ENCODE measurements at places on chromosomes 12 and 14.

GRCh38 chr14:24197056-24197450, 1.8 kb upstream of the TM9SF1 start:
- no peak for DNase-seq

DNA sequence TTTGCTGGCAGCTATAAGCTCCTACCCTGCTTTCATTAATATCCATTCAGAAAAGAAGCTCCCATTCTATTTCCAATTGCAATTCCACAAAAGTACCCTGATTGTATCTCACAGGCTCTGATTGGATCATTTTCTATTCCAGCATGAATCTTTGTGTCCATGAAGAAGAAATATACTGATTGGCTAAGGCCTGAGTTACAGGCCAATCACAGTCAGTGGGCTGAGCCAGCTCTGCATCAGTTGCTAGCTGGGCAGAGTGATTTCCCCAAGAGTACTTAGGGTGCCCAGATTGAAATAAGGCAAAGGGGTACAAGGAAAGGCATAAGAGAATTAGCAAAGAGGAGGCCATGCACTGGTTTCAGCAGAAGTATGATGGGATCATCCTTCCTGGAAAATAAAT, 14.4 kb downstream of the ART4 start:
- no peak for DNase-seq

- DNase-seq, result no peak
Observed at GRCh38 chr14:20551606-20552005, 9.2 kb downstream of the RNASE9 start.

DNA sequence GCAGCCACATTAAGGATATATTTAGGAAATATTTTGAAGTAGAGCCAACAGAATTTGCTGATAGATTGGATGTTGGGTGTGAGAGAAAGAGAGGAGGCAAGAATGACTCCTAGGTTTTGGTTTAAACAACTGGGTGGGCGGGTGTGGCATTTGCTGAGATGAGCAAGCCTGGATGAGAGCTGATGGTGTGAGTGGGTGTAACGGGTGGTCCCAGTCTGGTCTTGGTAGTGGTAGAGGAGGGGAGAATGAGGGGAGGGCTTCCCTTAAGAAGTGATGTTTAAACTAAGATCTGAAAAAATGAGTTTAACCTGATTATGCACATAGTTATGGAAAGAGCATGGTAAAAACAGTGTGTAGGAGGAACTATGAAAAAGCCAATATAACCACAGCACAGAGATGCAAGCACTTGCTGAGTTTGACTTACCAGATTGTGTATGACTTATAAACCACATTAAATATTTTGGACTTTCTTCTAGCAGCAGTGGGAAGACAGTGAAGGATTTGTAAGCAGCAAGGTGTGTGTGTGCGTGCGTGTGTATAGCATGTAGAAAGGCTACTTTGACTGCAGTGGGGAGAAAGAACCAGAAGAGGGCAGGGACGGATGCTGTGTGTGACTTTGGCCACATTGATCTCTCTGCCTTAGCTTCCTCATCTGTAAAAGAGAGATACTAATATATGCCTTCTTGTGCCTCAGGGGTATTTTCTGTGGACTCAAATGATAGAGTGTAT, 139.7 kb downstream of the PRIMA1 start:
- no peak for DNase-seq

- no peak for DNase-seq
Observed at GRCh38 chr14:53879022-53879686, 77.5 kb downstream of the BMP4 start.

DNA sequence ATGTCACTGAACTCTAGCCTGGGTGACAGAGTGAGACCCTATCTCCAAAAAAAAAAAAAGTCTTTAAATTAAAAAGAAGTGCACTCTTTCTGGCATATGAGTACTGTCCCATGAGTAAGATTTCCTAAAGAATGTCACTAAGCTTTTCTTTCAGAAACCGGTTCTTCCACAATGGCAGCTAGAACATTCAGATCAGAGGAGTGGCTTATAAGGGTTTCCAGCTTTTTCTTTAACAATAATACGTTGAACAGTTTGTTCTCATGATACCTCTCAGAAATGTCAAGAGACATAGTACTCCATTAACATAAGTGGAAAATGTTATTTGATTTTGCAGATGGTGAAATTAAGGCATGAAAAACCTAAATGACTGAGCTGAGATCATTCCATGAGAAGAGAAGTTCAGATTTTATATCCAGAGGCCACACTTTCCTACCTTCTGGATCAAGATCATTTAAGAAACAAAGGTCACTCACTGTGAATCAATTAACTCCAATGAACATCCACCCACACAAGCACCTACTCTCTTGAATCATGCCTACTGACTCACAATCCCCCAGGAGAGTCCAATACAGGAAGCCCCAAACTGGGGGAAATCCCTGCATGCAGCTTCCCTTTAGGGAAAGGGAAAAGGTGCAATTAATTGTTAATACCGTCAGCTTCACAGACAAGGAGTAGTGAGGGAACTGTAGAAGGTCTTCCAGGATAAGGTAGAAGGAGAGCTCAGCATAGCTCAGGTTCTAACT, 86.9 kb downstream of the SPTSSA start:
- DNase-seq, result no peak

DNA sequence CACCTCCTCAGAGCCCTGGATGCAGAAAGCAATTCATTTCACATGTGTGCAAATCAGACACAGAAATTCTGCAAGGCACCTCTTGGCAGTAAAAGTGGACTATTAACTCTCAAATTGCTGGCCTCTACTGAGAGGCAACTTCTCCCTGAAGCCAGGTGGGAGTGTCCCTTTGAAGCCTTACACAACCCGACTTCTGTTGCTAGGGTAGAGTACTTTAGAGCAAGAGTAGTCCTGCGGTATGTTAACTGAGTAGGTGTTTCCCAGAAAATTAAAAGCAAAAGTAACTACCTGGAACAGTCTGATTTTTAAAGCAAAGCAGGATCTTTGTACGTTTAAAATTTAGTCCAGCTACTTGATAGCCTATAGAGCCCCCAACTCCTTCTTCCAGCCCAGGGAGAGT, 483.4 kb downstream of the DIO2 start:
- no peak for DNase-seq

DNA sequence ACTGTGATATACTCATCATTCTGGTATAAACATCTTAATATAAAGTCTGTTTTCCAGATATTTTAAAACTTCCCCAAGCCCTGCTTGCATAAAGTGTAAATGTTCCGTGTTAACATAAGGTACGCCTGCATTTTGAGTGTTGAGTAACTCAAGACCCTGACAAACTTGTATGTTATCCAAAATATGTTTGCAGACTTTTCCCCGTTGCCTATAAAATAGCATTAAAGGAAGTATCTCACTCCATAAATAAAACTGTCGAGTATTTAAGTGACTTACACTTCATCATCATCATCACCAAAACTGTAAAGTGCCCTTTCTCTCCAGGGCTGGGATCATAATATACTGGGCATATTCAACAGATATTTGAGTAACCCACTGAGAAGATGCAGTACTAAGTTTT, 64.6 kb upstream of the TSPAN8 start:
- DNase-seq, result no peak

GRCh38 chr14:61185534-61185933, 95.6 kb downstream of the TMEM30B start:
- no peak for DNase-seq

GRCh38 chr14:33127531-33127930, 188.9 kb downstream of the NPAS3 start:
- no peak for DNase-seq

DNA sequence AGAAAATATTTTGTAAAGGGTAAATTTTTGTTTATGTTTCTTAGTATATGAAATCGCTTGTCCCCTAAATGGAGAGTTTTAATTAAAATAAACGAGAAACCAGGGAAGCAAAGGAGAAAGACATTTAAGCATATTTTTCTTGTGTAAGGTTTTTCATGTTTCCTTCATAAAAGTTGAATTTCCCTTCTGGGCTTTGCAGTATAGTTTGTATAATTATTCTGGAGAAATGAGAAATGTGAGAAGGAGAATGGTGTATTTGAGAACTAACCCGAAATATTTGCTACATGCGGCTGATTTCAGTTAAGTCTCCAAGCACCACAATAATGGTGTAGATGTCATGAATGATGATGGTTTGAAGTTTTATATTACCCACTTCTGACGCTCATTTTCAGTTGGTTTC, 307.7 kb upstream of the SEL1L start:
- DNase-seq, result no peak

DNA sequence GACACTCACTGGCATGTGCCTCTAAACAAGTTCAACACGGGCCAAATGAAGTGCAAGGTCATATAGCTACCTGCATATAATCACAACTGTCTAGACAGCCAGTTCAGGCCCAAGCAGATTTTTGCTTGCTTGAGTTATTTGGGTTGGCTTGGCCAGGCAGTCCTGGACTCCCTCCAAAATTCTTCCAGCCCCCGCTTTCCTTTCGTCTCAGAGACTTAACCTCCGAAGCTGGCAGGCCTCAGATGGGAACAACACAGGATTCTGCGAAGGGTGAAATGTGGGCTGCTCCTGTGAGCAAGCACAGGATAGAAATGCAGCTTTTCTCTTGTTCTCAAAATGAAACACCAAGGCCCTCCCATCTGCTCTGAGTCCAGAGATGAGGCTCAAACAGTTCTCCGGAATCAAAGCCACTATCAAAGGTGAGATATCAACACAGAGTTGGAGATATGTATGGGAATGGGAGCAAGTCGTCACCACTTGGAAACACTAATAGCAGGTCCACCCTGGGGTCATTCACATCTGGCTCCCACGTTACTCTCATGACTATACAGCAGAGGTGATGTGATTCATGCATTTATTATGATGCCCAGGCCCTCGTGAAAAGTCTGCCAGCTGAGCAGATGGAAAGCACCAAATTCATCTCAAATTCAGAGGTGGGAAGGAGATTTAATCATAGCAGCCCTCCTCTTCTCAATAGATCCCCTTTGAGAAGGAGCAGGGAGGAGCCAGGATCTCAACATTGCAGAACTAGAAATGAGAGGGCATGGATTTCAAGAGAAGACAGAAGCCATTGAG, 389.8 kb downstream of the NUAK1 start:
- no peak for DNase-seq

DNA sequence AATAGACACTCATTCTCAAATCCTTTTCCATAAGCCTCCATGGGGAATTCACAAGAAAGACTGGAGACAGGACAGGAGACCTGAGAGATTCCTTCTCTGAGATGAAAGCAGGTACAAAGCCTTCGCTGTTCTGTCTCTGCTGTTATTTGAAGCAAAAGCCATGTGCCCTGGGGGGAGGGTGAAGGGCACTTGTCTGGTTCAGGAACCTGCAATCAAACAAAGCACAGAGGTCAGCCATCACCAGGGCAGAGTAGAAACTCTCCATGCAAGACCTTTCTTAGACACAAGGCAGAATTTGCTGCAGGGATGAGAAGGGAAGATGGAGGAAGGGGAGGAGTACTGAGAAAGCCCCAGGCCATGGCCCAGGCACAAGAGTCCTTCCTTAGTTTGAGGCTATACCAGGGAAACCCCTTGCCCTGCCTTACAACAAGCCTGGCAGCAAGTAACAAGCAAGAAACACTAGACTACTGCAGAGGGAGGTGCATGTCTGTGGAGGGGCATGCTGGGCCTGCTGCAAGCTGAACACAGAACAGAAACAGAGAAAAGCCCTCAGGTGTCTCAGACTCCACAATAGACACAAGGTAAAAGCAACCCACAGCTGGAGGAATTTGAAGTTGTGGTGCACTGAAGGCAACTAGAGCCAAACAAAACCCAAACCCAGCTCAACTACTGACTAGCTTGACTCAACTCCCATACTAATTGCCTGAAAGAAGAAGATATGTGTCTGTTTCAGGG, 7.8 kb upstream of the ART4 start:
- DNase-seq, result no peak

- DNase-seq, result no peak
Observed at GRCh38 chr12:10301103-10301502, 6.6 kb upstream of the KLRD1 start.

DNA sequence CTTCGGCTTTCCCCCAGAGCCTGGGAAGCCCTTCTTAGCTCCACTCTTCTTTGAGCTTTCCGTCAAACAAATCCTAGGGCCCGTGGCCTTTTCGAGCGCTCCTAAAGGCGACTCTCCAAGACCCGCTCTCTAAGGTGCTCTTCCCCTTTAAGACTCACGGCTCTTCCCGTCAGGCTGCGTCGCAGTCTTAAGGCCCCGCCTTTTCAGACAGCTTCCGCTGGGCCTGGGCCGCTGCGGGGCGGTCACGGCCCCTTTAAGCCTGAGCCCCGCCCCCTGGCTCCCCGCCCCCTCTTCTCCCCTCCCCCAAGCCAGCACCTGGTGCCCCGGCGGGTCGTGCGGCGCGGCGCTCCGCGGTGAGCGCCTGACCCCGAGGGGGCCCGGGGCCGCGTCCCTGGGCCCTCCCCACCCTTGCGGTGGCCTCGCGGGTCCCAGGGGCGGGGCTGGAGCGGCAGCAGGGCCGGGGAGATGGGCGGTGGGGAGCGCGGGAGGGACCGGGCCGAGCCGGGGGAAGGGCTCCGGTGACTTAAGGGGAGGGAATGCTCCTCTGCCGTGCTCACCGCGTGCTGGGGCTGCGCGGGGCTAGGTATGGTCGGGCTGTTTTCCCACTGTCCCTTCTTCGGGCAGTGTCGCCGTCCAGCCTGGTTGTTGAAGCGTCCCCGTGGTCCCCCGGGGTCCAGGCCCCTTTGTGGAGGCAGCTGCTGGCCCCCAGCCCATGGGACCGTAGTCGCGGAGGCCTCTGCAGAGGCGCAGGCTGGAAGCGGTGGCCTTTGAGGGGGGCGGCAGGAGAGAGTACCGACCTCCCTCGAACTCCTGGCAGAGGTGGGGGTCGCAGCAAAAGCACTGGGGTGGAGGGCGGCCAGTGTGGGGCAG, at the start of gene PEX5:
TSS of gene PEX5 (plus strand) at position 289 of the 870 bp plus-strand sequence. CDS start 692 bp downstream, outside the sequence.
- DNase-seq, result no peak

GRCh38 chr14:68569970-68570409, 222.9 kb downstream of the ZFP36L1 start:
- DNase-seq, result no peak

GRCh38 chr14:29528889-29529288, 398.8 kb downstream of the PRKD1 start:
- no peak for DNase-seq

DNA sequence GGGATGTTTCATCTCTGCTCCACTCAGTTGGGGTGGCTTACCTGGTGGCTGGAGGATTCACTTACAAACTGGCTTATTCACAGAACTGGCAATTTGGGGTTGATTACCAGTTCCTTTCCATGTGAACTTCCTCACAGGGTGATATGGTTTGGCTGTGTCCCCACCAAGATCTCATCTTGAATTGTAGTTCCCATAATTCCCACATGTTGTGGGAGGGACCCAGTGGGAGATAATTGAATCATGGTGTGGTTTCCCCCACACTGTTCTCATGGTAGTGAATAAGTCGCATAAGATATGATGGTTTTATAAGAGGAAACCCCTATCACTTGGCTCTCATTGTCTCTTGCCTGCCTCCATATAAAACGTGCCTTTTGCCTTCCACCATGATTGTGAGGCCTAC, 26.9 kb upstream of the IGF1 start:
- DNase-seq, result no peak

- DNase-seq, result no peak
Observed at GRCh38 chr14:49939884-49940510, 47.1 kb downstream of the ARF6 start.
